ENCODE measurements at places on chromosomes 3 and 15.
A peak's percentile ranks its signal among the peaks of the same experiment; 100 is the strongest.

DNA sequence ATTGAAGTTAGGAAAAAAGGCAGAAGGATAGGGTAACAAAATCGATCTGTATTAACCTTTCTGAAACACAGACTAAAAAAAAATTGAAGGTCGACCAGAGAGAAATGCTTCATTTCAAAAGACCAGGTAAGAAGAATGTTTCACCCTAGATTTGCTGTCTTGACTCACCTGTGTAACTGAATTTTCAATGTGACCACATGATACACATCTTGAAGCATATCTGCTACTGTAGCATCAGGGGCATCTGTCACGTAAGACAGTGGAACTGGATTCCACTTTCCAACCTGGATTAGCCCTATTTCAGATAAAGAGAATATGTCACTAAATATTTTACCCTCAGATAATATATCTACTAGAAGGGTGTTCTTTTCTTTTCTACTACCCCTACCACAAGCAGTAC is 9.3 kb downstream of the SATB1 start:
- no peak for DNase-seq

- DNase-seq = no peak
These were observed 94.9 kb upstream of the SLC6A11 start for GRCh38 chr3:10721101-10721500.

GRCh38 chr3:124260206-124260915 is 268.4 kb upstream of the ROPN1 start:
- DNase-seq = peak; percentile 78

DNA sequence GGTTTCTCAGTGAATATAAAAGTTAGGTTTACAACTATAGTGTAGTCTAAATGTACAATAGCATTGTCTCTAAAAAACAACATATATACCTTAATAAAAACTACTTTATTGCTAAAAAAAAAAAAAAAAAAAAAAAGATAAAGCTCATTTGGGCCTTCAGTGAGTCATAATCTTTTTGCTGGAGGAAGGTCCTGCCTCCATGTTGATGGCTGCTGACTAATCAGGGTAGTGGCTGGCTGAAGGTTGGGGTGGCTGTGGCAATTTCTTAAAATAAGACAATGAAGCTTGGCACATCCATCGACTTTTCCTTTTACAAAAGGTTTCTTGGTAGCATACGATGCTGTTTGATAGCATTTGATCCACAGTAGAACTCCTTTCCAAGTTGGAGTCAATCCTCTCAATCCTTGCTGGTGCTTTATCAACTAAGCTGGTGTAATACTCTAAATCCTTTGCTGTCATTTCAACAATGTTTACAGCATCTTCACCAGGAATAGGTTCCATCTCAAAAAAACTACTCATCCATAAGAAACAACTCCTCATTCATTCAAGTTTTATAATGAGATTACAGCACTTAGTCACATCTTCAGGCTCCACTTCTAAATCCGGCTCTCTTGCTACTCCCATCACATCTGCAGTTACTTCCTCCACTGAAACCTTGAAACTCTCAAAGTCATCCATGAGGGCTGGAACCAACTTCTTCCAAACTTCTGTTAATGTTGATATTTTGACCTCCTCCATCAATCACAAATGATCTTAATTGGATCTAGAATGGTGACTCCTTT is 13.3 kb downstream of the ZNF280D start:
- DNase-seq = no peak

DNA sequence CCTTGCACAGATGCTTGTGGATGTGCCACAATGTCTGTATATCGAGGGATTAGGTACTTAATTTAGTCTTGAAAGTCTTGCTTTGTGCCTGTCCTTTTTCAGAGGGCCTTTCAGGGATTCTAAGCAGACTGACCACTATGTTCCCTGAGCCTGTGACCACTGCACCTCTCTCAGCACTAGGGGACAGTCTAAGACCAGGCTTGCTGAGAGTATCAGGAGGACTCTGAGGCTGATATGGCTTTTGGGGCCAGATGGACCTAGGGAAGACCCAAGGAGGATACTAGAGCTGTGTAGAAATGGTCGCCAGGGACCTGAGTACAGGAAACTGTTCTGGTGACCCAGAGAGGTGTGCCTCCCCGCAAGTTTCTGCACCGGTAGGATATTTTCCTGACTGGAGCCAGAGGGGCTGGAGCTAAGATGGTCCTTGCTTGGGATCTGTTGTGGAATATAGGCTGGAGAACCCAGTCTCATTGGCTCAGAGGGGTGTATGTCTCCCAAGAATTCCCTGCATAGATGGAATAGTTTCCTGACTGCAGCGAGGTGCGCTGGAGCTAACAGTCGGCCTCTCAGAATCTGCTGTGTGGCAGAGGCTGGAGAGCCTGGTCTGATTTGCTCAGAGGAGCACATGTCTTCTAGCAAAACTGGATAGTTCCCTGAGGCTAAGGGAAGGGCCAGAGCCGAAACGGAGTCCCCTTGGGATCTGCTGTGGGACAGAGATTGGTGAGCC is 213.2 kb upstream of the DCBLD2 start:
- DNase-seq = no peak

DNA sequence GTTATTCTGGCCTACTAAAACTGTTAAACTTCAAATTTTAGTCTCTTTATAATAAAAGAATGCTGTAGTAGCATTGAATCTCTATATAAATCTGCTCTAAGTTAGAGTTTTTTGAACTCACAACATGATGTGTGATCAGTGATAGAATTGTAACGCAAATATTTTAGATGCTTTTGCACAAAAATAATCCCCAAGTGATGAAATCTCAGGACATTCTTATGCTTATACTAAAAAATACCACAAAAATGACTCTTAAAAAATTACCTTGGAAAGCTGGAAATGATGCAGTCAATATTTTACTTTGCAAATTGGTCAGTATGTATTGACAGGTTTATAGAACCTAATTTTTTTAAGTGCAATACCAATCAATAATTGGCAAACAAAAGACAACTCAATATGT is 375.3 kb downstream of the TBC1D5 start:
- DNase-seq = no peak

DNA sequence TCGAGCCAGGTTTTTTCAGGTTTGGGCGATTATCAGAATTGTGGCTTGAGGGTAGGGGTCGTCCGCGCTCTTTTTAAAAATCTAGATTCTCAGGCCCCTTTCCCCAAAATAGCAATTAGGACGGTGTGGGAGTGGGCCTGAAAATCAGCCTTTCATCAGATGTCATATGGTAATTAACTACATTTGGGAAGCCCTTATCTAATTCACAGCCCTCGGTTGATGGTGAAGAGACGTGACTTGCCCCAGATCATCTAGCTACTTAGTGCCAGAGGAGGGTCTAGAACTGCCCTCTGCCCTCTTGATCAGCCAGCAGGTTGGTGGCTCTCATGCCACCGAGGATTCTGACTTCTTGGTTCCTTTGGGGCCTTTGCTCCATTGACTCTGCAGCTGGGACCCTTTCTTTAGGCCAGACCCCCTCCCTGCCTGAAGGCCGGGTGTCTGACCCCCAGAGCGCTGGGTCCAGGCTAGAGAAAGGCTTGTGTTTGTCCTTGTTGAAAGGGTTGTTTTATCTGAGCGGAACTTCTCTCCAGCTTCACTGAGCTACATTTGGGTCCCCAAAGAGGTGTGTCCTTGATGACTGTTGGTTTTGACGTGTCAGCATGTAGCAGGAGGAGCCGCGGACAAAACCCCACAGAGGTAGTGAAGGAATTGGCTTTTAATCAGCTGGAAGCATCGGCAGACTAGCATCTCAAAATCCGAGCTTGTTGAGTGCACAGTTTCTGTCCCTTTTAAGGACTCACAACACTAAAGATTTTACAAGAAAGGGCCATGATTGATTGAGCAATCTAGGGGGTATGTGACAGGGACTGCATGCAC is 857 bp downstream of the AEN start:
- DNase-seq = no peak

GRCh38 chr3:138344754-138345153 is 3.6 kb upstream of the MRAS start:
- DNase-seq = no peak

DNA sequence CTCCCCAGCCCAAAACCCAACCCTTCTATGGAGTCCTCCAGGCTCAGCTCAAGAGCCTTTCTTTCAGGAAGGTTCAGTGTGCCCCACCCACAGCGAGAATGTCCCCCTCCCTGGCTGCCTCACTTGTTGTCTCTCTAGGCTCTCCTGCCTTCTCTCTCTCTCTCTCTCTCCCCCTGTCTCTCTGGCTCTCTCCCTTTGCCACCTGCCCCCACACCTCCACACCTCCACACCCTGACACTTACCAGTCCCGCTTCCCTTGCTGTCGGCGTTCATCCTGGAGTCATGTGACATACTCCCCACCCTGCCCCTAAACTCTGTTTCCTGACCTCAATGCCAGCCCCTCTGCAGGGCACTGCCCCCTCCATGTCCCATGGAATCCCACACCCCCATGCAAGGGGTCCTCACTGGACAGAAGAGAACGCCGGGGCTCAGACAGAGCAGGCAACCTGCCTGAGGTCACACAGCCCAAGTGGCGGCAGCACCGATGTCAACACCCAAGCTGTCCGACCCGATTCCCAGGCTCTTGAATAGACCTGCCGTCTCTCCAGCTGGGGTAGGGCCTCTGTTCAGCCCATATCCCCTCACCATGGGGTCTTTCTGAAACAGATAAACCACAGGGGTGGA is 28.5 kb upstream of the SLC6A6 start:
- no peak for DNase-seq

DNA sequence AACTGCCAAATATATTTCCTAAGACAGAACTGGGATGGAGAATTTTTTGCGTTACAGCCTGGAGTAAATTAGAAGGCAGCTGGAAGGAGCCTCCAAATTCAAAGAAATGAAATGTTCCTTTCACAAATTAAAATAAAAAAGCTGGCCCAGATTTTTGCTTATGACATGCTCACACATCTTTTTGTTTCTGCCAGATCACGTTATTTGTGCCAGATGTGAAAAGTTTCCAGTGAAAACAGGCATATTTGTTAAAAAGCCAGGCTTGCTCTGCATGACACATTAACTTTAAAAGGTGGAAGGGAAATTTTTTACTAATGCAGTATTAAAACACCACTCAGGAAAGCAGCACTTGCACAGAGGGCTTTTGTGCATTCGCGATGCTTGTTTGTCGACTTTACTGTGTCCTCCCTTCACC is 23.3 kb upstream of the ACKR4 start:
- DNase-seq = peak; percentile 64

DNA sequence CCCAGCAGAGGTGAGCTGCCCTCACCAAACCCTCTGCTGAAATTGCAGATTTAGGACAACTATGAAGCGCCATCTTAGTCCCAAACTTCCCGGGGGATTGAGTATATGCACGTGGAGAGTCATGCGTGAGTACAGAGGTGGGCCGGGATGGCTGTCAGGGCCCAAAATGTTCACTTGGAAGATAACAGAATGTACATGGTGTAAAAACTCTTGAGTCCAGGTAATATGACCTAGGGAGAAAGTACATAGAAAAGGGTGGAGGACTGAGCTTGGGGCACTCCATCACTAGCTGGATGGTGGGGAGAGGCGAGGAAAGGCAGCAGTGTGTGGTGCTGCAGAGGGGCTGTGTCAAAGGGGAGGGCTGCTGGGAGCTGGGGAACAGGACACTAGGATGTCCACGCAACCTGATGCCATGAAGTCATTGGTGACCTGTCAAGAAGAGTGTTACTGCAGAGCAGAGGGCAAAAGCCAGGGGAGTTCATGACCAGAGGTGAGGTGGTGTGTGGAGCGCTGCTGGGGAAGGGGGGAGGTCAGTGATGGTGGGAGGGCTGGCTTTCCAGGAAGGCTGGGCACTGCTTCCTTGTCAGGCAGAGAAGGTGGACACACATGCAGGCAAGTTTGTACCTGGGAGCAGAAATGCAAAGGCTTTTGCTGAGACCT is 236.2 kb upstream of the LYSMD4 start:
- DNase-seq = no peak

DNA sequence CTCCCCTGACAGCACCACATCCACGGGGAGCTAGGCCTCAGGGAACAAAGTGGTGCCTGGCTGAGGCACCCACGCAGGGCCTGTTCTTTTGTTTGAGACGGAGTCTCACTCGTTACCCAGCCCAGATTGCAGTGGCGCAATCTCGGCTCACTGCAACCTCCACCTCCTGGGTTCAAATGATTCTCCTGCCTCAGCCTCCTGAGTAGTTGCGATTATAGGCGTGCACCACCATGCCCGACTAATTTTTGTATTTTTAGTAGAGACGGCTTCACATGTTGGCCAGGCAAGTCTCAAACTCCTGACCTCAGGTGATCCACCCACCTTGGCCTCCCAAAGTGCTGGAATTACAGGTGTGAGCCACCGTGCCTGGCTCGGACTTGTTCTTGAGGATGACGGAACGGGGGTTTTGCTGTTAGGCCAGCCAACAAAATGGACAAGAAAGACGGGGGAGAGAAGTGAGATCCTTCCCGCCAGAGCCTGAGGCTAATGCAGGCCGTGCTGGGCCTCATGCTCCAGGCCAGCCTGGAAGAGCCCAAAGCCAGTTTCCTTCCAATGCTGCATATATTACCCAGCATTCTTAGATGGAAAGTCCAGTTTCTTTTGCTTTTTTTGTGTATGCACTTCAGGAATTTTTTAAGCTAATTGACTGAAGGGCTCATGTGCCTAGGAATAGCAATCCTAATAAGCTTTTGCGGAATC is 28.1 kb upstream of the FURIN start:
- no peak for DNase-seq

- no peak for DNase-seq
These were observed 38.0 kb downstream of the APBA2 start for GRCh38 chr15:28923726-28924280.

Data from GM04503 (cell line).